Testis (tissue), 5 donors: ENCODE measurements at places on chromosomes 7 and 10. TPM values are rescaled to one million over a fixed set of nuclear protein-coding genes. Genes with fewer than 3 reads are reported as not detected.

The ERVW-1 gene
- 17.5 TPM for polyA plus RNA-seq

The CCDC71L gene
- polyA plus RNA-seq: 10.0 TPM

The RET gene
- 5.1 TPM for polyA plus RNA-seq

DNA sequence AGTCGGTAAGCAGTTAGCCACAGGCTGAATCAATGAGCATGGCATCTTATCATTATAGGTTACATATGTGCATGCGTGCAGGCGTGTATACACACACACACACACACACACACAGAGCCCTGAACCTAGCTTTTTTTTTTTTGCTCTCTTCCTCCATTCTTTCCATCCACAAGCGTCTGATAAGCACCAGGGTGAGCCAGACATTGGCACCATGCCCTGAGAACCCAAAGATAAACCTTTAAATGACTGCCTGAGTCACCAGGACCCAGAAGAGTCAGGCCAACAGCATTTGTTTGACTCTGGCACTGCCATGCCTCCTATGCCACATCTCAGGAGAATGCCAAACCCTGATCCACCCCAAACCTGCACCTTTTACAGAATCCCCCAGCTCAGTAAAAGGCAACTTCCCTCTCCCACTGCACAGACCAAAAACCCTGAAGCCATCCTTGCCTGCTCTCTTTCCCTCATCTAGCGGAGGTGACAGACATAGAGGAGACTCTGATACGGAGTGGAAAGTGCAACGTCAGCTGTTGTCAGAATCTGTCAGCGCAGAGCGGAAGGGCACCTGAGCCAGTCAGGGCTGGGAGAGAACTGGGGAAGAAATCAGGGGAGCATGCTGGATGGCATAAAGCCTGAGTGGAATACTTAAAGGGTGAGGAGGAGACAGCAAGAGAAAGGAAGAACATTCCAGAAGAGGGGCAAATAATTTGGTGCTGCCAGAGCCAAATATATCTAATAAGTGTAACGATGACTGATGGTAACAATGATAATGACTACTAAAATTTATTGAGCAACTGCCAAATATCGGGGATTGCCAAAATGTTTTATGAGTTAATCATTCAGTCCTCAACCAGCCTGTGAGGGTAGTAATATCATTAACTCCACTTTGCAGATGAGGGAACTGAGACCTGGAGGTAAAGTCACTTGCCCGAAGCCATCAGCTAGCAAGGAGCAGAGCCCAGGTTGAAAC is 3.2 kb downstream of the PARP12 start:
- no peak overlapping the region for H3K4me3 ChIP-seq
- DNase-seq: peak; percentile 78
- peaks cover 22% of the 10 kb centered on the region for H3K4me1 ChIP-seq
- H3K36me3 ChIP-seq: no peaks in the 10 kb centered on the region

- no peak overlapping the region for H3K4me3 ChIP-seq
- no peaks in the 10 kb centered on the region for H3K27me3 ChIP-seq
- no peaks in the 10 kb centered on the region for H3K36me3 ChIP-seq
- DNase-seq: no peak
- no peak overlapping the region for H3K27ac ChIP-seq
Observed at GRCh38 chr7:148661471-148661870, 37.2 kb upstream of the CUL1 start.

GRCh38 chr10:91154842-91155241 is 65.6 kb upstream of the PCGF5 start:
- no peak overlapping the region for H3K4me3 ChIP-seq
- no peak overlapping the region for H3K27ac ChIP-seq
- no peaks in the 10 kb centered on the region for H3K27me3 ChIP-seq
- no peaks in the 10 kb centered on the region for H3K36me3 ChIP-seq

GRCh38 chr7:21690705-21691104 is 147.9 kb downstream of the DNAH11 start:
- H3K36me3 ChIP-seq: no peaks in the 10 kb centered on the region
- H3K27me3 ChIP-seq: no peaks in the 10 kb centered on the region
- no peak overlapping the region for H3K4me3 ChIP-seq
- DNase-seq: no peak
- H3K4me1 ChIP-seq: no peaks in the 10 kb centered on the region
